Eye (tissue), 1 donor: ENCODE measurements at places on chromosomes 12 and 14.

DNA sequence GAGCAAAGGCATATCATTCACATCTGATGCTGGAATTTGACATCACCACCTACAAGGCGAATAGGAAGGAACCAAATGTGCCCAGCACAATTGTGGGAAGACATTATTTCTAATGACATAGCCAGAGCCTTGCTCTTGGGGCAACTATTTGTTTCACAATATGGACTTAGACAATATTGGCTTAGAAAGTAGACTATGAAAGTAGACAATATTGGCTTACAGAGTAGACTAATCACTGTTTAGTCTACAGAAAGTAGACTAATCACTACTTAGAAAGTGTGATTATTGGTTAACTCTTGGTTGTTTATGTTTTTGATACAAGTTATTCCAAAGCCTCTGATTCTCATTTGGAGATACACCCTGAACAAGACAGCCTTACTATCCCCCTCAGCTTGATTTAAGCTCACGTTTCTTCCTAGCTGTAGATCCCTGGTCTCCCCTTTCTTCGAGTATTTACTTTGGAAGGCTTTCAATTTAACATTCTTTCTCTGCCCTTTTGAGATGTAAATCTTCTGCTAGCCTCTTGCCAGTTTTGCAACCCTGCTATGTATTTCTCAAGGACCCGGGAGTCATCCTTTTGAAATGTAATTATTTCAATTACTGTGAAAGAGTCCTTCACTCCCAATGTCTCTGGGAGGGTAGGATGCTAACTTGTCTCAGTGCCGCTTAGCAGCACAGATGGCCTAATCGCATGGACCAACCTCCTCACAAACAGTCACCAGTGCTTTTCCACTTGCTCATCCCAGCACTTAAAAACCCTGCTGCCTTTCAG is 843.2 kb downstream of the GALC start:
- DNase-seq, result no peak

GRCh38 chr14:49203676-49204075 is 382.5 kb downstream of the RPS29 start:
- DNase-seq, result no peak

GRCh38 chr12:132206046-132206434 is 61.8 kb downstream of the NOC4L start:
- DNase-seq, result no peak

DNA sequence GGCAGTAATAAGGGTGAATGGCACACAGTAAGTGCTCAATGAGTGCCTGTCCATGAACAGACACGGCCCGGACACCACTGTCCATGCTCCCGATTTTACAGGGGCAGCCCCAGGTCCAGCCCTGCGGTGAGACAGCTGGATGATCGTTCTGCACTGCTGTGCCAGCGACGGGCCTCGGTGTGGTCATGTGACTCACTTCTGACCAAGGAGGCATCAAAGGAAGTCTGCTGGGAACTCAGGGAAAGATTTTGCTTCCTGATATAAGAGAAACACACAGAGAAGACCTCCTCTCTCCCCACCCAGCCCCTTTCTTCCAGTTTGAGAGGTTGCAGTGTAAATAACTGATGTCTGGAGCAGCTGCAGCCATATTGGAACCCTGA is 126.6 kb downstream of the SCARB1 start:
- no peak for DNase-seq

GRCh38 chr12:70049596-70050360 is 193.5 kb upstream of the CNOT2 start:
- no peak for DNase-seq

- DNase-seq, result no peak
Observed at GRCh38 chr14:86015511-86015910, 485.6 kb downstream of the FLRT2 start.

DNA sequence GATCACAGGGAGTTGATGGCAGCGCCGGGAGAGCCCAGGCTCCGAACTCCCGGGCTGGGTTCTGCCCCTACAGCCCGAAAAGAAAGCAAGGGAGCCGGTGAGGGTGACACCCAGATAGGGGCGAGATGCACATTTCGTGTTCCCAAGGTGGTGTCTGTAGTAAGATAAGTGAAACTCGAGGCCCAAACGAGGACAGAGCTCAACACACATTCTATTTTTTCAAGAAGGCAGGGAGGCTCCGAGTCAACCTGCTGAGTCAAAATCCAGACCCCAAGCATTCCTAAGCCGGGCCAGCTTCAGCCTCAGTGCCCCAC is 24.2 kb upstream of the YY1 start:
- no peak for DNase-seq

- DNase-seq, result peak; percentile 11
Observed at GRCh38 chr12:87196321-87196720, 832.9 kb downstream of the C12orf50 start.

GRCh38 chr14:51860825-51861499 is 550 bp downstream of the GNG2 start:
- DNase-seq, result no peak
